NCI-H187 (cell line): ENCODE measurements at places on chromosomes 11 and 22.

- peak; percentile 23 for DNase-seq
Observed at GRCh38 chr11:6926208-6927029, at the start of gene ZNF215. TSS of gene ZNF215 (plus strand) at chr11:6926426. CDS start at chr11:6932273, 5,847 bp downstream.

DNA sequence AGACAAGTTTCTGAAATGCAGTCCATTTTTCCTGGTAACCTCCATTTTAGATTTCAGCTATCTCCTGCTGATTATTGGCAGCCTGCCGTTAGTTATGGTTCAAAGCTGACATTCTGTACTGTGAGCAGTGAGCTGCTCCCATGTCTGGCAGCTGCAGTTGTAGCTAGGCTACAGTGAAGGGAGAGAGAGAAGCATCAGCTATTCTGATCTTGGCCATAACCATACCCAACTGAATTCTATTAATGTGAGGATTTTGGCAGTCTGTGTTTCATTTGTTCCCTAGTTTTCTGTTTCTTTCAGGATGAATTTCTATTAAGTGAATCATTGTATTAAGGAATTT, 33.4 kb downstream of the SIK2 start:
- no peak for DNase-seq

DNA sequence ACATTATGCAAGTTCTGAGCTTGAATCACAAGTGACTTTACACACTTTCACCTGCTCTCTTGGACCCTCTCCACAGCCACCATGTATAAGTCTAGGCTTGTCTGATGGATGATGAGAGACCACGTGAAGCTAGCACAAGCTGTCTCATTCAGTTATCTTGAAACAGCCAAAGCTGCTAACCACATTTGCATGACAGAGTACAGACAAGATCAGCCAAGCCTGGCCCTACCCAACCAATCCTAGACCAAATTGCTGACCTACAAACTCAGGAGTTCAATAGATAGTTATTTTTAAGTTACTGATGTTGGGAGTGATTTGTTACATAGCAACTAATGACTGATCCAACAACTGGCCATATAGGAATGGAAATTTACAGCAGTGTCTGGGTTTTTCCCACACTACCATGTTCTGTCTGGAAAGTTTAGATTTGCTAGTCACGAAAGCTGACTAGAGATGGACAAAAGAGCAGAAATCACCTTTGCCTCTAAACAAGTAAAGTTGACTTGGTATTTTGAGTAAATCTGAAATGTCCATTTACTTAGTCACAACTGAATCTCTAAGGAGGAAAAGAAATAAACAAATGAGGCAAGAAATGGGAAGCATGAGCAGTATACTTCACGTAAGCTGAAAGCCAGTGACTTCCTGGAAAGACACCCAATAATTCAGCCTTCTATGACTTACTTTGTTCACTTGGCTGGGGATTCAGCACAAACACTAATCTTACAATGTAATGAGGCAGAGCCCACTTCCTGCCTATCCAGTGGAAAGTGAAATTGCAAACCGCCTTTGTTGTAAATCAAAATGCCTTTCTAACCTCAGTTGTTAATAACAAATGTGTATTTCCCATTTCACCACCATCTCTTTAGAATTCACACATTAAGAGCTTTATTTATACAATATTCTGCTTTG, 101.7 kb downstream of the FAM181B start:
- no peak for DNase-seq

DNA sequence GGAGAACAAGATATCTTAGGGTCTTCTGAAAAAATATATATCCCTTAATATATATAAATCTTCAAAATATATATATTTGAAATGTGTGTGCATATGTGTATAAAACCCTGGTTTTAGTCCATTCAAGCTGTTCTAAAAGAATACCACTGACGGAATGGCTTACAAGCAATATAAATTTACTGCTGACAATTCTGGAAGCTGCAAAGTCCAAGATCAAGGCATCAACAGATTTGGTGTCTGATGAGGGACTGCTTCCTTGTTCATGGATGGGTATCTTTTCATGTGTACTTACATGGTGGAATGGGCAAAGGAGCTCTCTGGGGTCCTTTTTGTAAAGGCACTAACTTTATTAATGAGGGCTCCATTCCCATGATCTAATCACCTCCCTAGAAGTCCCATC, 6.8 kb downstream of the NXPE2 start:
- no peak for DNase-seq

DNA sequence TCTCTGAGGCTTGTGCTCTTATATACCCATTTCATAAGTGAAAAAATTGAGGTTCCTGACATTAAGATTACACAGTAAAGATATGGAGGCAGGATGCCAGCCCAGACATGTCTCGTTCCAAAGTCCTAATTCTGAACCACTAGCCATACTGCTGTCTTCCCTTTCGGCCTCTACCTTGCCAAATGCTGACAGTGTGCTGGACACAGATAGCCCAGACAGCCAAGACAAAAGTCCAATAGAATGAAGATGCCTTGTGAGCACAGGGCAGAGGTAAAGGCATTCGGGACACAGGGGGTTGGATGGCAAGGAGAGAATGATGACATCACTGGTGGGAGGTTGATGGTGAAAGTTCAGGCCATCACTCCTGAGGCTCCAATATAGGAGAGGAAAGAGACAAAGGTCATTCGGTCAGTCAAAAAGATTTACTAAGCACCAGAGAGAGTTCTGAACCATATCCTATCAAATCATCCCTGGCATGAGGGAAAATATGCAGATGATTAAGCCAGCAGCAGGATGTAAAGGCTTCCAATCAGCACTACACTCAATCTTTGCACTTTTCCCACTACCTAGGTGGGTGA, 174.0 kb upstream of the MTMR2 start:
- DNase-seq, result no peak

- no peak for DNase-seq
Observed at GRCh38 chr22:31300896-31301295, 8.6 kb upstream of the PIK3IP1 start.

DNA sequence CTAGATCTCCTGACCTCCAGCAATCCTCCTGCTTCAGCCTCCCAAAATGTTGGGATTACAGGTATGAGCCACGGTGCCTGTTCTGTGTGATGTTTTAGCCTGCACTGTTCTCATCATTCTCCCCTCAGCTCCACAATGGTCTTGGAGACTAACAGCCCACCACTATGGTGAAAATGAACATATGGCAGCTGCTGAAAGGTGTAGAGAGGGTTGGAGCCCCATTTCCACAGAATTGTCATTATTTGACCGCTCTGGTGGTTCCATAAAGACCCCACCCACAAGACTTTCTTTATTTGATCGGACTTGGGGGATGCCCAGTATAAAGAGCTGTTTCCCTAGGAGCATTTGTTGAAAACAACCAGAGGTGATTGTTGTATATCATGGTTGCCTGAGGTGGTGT, 67.9 kb upstream of the SEPTIN5 start:
- DNase-seq, result no peak

GRCh38 chr11:36211761-36212430, 77.3 kb downstream of the COMMD9 start:
- DNase-seq, result no peak

DNA sequence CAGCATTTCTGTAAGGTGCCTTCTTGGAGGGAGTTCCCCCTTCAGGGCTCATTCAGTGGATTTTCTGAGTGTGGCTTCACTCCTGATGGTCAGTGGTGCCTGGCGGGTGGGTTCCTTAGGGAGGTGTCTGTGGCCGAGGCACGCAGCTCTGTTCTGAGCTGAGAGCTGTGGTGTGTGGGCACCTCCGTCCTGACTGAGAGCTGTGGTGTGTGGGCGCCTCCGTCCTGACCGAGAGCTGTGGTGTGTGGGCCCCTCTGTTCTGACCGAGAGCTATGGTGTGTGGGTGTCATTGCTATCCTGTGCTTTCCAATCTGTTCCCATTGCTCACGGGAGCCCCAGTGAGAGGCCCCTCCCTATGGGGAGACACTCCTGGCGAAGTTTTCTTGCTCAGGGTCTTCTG, 39.8 kb downstream of the MUC6 start:
- DNase-seq, result no peak

DNA sequence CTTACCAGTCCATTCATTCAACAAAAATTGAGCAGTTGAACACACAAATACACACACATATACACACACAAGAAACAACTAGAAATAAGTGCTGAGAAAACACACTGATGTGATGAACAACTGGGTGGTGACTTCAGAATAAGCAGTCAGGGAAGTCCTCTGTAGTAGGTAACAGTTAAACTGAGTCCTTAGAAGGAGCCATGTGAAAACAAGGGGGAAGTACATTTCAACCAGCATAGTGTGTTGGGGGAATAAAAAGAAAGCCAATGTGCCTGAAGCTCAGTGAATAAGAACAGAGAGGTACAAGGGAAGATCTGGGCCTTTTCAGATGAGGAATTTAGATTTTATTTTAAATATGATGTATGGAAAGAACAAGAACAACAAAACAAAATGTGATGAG, 6.8 kb upstream of the TMEM123 start:
- no peak for DNase-seq

DNA sequence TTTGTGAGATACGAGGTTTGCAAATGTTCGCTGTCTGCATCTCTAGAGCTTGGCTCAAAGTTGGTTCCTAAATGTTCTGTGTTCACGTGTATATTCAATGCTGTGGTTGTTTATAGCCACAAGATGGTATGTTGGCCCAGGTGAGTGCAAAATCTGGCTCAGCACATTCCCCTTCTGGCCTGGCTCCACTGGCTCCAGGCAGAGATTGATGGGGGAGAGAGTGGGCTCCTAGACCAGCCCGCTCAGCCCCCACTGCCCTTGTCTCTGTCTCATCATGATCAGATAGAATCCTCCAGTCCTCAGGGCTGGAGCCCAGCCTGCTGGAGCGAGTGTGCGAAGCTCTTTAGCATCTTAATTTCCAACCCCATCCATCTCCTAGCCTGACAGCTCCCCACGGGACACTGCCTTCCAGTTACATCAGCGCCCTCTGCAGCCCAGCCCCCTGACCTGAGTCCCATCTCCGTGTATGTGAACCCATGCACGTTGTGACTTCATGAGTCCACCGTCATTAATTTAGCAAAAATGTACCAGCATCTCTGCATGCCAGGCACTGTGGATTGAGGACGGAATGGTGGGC, 2.0 kb downstream of the P2RX3 start:
- DNase-seq, result no peak

- DNase-seq, result no peak
Observed at GRCh38 chr11:121645001-121645400, 192.2 kb upstream of the SORL1-AS1 start.

DNA sequence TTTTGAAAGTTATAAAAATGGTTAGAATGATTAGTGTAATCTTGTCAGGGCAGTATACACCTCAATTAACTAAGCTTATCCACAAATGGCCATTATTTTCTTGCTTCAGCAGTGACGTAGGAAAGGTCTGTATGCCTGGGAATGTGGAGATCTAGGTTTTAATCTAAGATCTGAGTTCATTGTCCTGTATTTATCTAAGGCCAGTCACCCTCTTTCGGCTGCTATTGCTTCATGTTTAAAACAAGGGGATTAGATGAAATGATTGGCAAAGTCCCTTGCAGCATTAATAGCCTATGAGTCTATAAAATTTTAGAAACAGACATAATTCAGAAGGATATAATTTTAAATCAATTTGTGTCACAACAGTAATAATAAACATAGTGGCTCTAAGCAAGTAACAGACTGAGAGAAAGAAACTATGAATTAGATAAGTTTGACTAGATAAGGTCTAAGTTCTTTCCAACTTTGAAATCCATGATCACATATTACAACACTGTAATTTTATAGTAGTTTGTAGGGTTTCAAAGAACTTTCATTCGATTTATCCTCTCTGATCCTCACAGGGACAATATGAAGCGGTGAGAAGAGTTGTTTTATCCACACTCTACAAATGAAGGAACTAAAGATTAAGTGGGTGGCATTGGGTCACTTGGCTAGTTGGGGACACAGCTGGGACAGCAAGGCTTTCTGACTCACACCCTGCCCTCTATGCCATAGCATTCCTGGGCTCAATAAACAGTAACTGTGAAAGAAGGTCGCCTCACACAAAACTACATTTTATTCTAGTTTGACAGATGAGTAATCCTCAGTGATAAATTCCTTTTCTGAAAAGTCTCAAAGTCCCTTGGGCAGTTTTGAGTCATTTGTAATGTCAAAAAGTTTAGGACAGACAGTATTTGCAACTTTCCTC, 60.6 kb upstream of the RDX start:
- no peak for DNase-seq

GRCh38 chr22:23608583-23608982, 23.5 kb downstream of the DRICH1 start:
- DNase-seq, result no peak

DNA sequence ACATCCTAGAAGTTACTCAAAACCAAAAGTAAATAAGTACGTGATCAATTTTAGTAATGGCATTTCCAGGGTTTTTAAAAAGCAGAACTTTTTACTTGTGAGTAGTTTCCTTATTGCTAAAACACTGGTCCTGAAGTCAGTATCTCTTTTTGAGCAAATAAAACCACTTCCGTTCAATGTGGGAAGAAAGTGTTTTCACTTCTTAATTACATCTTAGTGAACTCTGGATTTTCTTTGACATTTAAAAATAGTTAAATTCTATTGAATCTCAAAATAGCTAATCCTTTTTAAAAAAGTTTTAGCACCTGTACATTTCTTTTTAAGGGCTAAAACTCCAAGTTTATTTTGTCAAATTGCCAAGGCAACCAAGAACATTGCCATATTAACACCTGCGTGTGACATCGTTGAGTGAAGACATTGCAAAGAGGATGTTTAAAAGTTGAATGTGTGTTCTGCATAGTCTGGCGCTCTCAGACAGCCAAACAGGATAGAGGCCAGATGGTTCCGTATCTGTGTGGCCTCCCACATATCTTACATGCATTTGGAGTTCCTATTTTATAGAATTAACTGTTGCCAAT, 17.2 kb upstream of the OR5B21 start:
- DNase-seq, result no peak

- no peak for DNase-seq
Observed at GRCh38 chr11:78365381-78365792, 52.2 kb downstream of the GAB2 start.

GRCh38 chr11:106468086-106468485, 390.6 kb downstream of the AASDHPPT start:
- no peak for DNase-seq

DNA sequence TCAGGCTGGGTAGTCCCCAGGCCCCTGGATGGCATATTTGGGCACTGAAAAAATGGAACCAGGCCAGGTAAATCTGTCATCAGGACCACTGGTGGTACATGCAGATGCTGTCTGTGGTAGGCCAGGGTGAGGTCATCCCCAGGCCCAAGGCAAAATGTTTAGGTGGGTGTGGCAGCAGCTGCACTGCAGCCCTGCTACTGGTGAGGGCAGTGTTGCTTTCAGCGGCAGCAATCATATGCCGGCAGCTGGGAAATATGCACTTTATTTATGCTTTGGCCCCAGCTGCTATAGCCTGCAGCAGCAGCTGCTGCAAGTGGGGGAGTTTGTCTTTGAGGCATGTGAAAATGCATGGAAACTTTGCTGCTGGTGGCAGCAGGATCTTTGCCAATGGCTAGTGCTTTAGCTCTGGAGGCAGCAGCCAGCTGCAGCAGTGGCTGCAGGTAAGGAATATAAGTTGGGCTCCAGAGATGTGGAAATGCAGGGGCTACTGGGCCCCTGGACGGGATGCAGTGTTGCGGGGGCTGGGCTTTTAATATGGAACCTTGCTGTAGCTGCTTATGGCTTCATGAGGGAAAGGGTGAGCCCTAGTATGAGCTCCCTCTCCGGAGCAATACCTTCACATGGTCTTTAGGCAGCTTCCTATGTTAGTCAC, 365.7 kb upstream of the CADM1 start:
- no peak for DNase-seq

- DNase-seq, result no peak
Observed at GRCh38 chr11:58438486-58438885, 3.5 kb downstream of the OR5B12 start.
